ENCODE measurements at places on chromosomes 11 and 22. TPM values are rescaled to one million over a fixed set of nuclear protein-coding genes. Genes with fewer than 3 reads are reported as not detected.

The MN1 gene
- 6.9 TPM for total RNA-seq

The FERMT3 gene
- total RNA-seq = 16.9 TPM

The TSSK2 gene
- not detected for total RNA-seq

DNA sequence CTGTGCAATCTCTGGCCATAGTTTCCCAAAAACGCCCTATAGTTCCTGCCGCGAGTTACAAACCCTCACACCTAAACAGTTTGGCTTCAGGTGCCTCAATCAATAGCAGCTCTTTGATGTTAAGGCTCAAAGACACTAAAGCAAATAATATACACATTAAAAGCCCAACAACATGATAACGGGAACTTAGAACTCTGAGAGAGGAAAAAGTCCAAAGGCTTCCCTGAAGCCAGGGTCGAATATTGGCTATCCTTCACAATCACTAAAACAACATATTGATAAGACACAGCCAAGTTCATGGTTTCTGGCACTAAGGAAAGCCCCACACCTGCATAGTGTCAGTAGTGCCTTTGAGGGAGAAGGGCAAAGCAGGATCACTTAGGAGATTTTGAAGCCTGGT lies 54.9 kb downstream of the NTM start:
- no peak for DNase-seq

DNA sequence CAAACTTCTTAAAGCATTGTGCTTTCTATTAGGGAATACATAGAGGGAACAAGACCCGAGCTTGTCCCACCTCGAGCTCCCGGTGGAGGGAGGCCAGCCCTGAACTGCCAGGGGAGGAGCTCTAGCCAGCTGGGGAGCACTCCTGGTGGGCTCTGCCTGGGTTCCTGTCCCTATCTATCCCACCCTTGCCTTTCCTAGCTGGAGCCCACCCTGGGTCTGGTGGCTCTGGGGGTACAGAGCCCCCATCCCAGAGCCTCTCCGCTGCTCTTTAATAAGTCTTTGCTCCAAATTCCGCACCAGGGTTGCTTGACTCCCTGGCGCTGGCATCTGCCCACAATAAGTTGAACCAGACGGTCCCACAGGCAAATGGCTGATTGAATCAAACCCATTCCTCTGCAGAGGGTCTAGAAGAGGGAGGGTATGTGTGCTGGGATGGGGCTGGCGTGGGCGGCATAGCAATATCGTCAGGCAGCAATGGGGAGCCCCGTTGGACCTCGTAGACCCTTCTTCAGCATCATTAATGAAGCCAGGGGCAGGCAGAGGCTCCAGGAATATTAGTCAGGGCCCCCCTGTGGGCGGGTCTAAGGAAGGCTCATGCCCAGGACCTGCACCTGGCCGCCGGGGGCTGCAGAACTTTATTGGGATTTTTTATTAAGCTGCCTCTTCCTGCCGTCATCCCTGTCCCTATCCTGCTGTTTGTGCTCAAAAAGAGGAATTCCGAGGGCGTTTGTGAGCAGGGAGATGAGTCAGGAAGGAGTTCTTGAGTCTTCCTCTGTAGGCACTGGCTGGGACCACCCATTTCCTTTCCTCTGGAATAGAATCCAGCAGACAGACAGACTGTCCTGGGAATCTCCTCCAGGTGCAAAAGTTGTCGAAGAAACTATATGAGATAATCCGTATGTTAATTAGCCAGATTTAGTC lies 38.5 kb upstream of the RIC3 start:
- no peak for DNase-seq

GRCh38 chr11:100354736-100355135 lies 332.4 kb upstream of the ARHGAP42 start:
- no peak for DNase-seq

DNA sequence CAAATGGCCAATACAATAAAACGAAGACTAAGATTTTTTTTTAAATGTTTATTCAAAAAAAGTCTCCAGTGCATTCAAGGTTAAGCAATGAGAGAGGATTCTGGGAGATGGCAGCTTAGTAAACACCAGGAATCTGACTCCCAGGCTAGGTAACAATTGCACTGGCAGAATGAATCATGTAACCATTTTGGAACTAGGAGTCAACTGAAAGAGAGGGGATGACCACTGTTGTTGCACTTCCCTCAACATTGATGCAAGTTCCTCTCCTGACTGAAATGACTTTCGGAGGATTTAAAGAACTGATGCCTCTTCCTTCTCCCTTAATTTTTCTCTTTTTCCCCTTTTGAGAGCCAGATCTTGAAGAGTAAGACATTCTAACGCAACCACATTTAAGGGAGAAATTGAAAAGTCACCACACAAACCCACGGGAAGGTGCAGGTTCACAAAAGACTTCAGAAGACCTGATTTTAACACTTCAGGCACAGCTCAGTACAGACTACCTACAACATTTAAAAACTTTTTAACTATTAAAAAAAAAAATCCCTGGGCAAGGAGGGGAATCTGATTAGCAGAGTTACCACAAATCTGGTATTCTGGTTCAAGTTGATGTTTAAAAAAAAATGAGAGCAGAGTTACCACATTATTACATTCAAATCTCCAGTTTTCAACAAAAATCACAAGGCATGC lies 56.8 kb downstream of the FCHSD2 start:
- no peak for DNase-seq

DNA sequence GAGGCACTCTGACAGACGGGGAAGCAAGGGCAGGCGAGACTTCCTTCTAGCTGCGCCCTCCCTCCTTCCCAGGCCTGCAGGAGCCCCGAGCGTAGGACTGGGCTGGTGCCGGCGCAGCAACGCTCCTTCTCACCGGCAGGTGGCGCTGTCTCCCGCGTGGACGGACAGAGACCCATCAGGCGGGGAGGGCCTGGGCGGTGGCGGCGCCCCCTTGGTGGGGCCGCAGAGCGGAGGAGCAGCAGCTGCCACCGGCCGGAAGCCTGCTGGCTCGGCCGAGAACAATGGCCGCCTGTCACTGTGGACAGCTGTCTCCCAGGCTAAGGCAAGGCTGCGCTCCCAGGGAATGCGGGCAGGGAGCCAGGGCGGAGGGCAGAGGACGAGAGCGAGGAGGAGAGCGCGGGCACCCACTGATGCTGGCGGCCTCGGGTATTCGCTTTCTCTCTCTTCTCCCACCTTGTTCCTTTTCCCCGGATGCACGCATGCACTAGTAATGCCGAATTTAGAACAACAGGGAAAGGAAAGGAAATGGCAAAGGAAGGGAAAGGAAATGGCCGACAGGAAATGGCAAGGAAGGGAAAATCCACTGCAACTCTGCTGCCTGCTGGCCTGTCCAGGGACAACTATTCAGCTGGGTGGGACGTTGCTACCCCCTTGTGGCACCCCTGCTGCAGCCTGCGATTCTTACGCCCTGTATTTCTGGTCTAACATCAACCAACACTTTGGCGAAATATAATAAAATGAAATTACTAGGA lies 14.4 kb downstream of the PPM1F start:
- DNase-seq = peak; percentile 52

GRCh38 chr22:29661336-29661735 lies 57.9 kb downstream of the NF2 start:
- no peak for DNase-seq
